Natural killer cell (primary cell): ENCODE measurements at places on chromosomes 7 and 10. TPM values are rescaled to one million over a fixed set of nuclear protein-coding genes. Genes with fewer than 3 reads are reported as not detected.

ASAH2 gene
- 2.9 TPM for total RNA-seq

GIMAP1 gene
- total RNA-seq: 13.3 TPM

RPEL1 gene
- total RNA-seq: not detected

KNDC1 gene
- not detected for total RNA-seq

PRPS1L1 gene
- not detected for total RNA-seq

SGPL1 gene
- 33.7 TPM for total RNA-seq

SAP25 gene
- 25.9 TPM for total RNA-seq

INHBA gene
- total RNA-seq: not detected

CLCN1 gene
- total RNA-seq: not detected

LRRTM3 gene
- total RNA-seq: not detected

- DNase-seq: peak; percentile 71
Measured at GRCh38 chr7:134995239-134996096, 9.2 kb downstream of the AGBL3 start.

DNA sequence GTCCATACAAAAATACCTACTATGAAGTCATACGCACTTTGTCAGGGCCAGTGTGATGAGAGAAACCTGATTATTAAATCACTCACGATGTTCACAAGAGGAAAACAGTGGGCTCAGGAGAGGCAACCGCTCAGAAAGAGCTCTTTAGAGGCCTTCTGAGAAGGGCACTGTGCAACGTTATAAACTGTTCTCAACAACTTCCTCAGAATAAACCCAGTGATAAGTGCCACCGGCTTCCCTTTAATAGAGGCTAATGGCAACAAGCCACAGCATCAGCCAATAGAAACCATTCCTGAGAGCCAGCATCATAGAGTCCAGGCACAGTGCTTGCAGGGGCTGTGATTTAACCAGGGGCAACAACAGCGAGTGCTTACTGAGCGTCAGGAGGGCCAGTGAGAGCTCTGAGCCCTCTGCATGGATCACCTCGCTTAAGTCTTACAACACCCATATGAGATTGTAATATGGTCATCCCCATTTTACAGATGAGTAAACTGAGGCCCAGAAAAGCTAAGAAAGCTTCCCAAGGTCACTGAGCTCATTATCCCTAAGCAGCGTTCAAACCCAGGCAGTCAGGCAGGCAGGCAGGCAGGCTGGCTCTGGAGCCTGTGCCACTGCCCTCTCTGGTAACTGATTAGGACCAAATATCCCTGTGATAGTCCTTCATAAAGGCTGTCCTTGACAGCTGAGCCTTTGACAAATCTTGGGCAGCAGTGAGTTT, 30.9 kb upstream of the ATXN7L1 start:
- no peak for DNase-seq

DNA sequence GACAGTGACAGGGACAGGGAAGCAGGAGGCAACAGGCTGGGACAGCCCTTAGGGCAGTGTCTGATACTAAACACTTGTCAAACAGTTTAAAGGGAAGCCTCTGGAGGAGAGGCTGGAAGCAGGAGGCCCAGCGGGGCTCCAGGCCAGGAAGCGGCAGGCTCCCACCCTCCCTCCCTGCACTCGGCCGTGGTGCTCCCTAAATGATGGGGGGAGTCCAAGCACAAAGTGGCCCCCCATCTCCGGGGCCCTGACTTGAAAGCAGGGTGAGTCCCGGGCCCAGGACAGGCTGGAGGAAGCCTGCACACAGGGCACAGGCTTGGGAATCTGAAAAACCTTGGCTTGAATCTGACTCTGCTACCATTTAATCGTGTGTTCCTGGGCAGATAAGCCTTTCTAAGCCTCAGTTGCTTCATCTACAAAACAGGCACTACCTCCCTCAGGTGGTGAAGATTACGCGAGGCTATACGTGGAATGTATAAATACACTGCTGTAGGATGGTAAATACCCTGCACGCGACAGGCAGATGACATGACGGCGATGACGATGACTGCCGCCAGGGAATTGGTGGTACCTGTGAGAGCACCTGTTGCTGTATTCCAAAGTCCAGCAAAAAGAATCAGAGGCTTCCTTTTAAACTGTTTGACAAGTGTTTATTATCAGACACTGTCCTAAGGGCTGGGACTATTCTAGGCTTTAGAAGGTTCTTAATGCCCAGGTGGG, 34.1 kb downstream of the GBX1 start:
- no peak for DNase-seq

DNA sequence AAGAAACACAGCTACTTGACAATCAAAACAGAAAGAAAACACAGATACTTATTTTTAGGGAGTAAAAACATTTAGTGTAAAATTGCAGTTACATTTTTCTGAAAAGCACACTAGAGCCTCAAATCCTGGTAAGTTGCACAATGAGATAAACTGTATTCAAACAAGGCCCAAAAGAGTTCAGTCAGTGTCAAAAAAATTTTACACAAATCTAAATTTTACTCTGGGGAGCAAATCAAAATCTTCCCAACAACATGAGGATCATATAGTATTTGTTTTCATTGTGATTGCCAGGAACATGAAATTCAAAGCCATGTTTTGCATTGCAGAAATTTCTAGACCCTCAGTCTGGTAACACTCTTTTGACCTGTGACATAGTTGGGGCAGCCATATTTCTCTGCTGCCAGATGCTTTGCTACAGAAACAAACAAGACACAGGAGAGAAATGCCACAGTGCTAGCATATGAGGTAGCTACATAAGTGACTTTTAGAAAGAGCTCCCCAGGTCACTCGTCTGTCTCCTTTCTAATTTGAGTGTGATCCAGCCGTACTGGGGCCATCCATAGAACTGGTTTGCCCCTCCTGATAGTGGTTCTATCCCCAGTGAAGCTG, 49.6 kb downstream of the PDE1C start:
- DNase-seq: no peak

- DNase-seq: no peak
Measured at GRCh38 chr10:99292159-99292558, 37.0 kb upstream of the CNNM1 start.

GRCh38 chr7:4794591-4795350, 19.3 kb downstream of the AP5Z1 start:
- DNase-seq: no peak

GRCh38 chr7:158976468-158976848, 120.1 kb downstream of the DYNC2I1 start:
- no peak for DNase-seq

DNA sequence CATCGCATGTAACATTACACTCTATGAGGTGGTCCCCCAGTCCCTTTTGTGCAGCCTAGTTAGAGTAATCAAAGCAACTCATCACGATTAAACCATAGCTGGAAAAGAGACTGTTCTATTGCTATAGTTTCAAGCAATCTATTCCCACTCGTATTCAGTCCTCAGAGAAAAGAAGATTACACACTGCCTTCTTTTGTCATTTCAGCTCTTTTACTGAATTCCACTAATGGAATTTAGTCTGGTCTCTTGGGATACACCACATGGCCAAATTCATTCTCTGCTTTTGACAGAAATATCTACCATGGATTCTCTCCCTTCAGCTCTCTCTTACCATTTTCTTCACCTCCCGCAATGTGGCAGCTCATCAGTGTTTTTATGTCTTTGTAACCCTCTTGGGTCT, 108.9 kb upstream of the HDAC9 start:
- no peak for DNase-seq

DNA sequence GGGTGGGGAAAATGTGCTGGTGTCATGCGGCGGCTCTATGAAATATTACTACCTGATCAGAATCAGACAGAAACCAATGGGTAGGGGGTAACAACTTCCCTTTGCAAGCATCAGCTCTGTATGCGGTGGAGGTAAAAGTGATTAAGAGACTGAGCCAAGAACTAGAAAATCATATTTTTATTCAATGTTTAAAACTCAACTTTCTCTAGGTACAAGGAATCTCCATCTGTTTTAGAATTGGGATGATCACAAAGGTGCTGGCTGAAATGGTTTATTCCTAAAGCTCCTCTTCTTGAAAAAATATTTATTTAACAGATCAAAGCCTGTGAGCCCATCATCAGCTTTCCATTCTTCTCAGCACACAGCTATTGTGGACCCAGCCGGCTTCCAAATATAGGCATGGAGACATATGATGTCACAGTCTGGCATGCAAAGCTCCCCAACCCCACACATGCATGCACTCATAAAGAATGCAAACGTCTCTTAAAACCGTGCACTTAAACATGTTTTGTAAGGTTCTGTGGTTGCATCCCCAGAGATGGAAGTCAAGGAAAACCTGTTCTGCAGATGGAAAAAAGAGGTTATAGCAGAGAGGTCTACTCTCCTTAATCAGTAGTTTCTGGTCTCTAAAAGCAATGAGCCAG, 126.0 kb downstream of the SKIDA1 start:
- DNase-seq: no peak

DNA sequence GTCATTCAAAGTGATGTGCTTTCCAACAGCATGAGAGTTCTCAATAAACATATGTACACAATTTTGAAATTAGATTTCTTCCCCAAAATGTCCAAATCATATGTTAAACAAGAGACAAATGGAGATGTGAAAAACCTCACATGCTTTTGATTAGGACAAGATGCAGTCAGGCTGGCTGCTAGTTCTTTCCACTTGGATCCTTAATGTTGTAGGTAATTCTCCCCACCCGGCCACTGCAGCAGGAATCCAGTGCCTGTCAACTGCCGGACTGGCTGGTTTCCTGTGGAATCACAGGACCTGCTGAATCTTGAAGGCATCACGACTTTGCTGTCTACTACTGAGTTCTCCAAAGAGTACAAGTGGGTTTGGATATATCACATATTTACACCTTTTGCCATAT, 138.6 kb upstream of the AKR1E2 start:
- no peak for DNase-seq

DNA sequence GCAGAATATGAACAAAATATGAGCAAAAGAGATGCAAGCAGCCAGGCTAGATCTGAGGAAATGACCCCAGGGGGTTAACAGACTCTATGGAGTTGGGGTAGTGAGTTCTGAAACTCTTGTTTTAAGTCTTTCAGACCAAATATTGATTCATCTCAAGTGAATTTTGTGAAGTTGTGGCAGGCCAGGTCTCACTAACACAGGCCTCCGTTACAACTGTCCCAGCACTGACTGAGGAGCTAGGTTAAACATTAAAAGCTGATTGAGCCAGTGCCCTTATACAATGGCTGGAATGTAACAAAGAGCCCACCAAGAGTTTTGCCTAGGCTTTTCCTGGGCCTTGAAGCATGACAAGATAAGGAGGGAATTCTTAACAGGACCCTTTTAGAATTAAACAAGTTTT, 192.3 kb upstream of the STK17A start:
- DNase-seq: no peak

GRCh38 chr7:72140566-72140965, 271.6 kb downstream of the CALN1 start:
- DNase-seq: no peak

GRCh38 chr7:65892161-65892560, 19.3 kb downstream of the VKORC1L1 start:
- DNase-seq: no peak

DNA sequence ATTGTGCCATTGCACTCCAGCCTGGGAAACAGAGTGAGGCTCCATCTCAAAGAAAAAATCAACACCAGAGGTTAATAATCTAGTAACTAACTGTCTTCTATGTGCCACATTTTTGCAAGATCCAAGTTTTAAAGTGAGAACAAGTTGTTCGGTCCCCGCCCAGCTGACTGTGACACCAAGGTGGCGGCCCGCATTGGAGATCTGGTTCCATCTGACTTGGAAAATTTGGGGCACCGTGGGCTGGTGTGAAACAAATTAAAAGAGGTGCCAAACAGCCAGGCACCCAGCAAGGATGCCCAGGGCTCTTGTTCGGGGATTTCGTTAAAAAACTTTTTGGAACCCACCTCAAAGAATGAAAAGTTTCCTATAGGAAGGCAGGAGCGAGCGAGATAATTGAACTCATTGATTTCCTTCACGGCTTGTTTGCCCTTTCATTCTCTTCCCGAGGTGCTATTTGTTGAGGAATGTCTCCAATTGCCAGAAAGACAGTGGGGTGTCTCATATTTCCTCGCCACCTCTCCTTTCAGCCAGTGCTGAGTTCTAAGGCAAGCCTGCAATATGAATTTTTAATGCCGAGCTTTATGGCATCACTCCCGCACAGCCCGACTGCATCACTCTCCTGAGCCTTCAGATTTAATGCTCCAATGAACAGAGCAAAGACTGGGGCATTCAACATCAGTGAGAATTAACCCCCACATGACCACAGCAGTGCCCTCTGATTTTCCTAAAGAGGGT, 156.9 kb upstream of the SH2B2 start:
- no peak for DNase-seq

DNA sequence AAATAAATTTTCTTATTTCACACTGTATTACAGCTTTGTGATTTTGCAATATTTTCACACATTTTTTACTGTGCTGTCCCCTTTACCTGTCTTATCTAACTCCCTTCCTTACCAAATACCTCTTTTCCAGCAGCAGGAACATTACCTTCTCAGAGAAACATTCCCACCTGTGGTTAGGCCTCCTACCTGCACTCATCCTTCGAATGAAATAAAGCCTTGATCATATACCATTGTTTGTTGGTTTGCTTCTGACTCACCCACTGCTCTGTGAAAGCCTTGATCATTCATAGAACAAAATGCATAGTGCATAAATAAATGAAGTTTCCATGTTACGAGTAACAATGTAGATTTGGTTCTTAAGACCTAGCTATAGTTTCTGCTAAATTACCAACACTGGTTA, 256.3 kb downstream of the ARL4A start:
- DNase-seq: no peak

- DNase-seq: no peak
Measured at GRCh38 chr10:122264436-122264835, 6.7 kb upstream of the BTBD16 start.

GRCh38 chr10:5344746-5345145, 20.0 kb upstream of the UCN3 start:
- no peak for DNase-seq

DNA sequence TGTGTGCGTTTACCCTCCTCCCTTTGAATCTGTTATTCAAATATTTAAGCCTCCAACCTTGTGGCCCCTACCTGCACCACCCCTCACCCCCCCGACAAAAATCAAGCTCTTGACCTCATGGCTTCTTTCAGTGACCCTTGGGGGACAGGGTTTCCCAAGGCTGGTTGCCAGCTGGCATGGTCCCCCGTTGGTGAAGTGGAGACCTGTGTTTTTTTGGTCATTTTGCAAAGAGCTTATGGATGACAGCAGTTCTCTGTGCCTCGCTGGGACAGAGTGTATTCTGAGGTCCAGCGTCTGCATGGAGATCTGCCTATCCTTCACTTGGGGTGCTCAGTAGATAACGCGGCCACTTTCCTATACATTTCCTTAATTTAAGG, 111.0 kb downstream of the TCF7L2 start:
- no peak for DNase-seq

- DNase-seq: no peak
Measured at GRCh38 chr10:26621889-26622711, 75.4 kb upstream of the PDSS1 start.

DNA sequence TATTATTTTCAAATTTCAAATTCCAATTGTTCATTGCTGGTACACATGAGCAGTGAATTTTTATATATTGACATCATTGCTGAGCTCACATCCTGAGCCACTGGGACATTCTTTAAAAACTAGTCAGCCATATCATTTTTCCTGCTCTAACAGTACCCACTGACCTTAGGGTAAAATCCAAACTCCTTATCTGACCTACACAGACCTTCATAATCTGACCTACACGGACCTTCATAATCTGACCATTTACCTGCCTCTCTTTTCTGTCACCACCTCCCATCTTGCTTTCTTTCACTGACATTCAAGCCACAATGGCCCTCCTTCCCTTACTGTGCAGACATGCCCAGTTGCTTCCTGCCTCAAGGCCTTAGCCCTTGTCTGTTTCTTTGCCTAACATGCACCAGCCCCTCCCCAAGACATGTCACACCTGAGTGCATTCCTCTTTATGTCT, 16.1 kb upstream of the CUZD1 start:
- DNase-seq: no peak
